ENCODE measurements at places on chromosomes 1 and 21.

DNA sequence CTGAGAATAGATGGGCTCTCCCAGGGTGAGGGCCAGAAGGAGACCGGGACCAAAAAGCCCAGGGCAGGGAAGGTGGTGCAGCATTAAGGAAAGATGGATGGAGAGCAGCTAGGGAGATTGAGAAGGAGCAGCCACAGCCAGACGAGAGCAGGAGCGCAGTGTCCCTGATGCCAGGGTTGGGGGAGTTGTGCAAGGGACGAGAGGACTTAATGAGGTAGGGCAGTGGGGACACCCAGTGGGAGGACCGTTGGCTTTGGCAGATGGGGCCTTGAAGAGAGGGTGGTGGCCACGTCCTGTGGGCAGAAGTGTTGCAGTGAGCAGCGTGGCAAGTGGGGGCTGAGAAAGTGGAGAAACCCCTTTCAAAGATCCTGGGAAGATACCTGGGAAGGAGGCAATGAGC, 38.0 kb upstream of the KDM4A start:
- DNase-seq = no peak

GRCh38 chr1:232883992-232884661, 66.3 kb upstream of the NTPCR start:
- DNase-seq = no peak

DNA sequence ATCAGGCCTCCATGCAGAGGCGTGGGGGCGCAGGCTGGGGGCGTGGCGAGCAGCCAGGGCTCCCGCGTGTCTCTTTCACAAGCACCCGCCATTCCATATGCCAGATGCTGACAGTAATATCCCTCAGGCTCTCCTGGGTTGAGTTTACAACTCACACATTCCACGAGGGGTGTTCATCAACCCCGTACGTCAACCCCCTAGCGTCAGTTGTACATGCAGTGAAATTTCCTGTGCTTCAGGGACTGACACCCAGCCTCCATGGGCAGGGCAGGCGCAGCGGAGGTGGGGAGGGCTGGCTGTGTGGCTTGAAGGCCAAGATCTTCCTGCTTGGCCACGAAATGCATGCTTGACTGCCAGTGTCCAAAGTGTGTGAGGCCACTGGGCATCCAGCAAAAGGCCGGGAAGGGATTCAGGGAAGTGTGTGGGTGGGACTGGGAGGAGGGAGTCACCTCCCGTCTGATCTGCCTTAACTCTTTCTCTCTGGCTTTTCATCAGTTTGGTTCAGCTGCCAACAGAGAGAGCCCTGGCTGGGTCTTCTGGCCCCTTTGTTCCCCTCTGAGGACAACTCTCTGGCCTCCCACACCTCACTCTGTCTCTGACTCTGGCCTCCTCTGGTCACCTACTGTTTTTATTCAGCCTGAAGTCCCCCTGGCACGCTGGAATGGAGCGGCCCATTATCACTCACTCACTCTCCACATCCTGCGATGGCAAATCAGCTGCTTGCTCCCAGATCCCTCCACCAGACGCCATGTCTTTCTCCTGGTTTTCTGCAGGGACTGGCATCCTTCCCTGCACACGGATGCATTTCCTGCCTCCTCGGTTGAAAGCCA, 33.8 kb downstream of the CLIC6 start:
- DNase-seq = no peak

DNA sequence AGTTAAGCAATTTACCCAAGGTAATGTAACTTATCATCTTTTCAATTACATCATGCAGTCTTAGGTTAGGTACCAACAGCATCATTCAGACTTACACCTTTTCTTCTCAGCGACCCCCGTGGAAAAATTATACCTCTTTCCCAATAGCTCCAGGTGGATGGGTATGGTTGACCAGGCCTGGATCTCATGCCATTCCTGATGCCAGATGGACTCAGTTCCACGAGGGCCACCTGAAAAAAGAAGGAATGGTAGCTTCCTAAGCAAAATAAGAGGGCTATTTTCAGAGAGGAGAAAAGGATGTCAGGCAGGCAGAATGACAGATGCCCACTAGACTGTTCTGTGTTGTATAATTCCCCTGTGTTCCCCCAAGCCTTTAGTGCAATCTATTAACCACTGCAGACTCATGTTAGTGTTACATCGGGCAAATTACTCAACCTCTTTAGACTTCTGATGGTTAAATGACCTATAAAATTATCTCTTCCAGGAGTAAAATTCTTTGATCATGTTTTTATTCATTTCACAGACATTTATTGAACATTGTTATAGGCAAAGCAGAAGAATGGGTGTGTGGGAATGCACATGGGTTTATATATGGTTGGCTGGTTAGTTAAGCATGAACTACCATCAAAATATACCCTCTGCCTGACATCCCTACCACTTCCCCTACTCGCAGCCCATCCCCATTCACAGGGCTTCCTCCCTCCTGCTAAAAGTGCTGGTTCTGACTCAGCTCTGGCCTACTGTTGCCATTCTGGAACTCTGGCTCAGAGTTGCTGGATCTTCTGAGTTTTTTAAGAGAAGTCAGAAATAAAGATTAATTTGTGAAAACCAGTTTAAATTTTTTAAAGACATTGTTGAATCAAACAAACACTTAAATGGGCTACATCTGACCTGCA, 10.6 kb upstream of the MYSM1 start:
- no peak for DNase-seq

Measured in activated T-cell treated with anti-CD3 and anti-CD28 coated beads for 4 hours (primary cell).